Stimulated activated CD4-positive, alpha-beta T cell treated with anti-CD3 and anti-CD28 coated beads, Interleukin-1b, Interleukin-23, amount 100 ng/mL, for 1 hour (primary cell): ENCODE measurements at places on chromosomes 12 and 14.

DNA sequence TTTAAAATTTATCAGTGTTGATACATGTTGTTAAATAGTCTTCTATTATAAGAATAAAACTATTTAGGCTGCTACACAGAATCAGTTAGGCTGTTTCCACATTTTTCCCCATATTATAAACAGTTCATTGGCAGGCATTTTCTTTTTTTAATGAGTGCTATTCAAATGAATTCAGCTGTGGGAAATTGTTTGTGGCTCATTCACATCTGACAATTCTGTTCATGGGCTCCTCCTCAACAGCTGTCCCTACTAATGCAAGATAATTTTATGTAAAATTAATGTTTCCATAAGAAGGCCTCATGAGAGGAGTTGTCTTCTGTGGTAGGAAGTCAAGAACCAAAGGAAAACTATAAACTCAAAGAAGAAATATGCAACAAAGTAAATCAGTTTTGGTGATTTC is 218.0 kb downstream of the PPFIA2 start:
- DNase-seq, result no peak

- no peak for DNase-seq
These were observed 7.5 kb downstream of the RESF1 start for GRCh38 chr12:31966558-31967205.

DNA sequence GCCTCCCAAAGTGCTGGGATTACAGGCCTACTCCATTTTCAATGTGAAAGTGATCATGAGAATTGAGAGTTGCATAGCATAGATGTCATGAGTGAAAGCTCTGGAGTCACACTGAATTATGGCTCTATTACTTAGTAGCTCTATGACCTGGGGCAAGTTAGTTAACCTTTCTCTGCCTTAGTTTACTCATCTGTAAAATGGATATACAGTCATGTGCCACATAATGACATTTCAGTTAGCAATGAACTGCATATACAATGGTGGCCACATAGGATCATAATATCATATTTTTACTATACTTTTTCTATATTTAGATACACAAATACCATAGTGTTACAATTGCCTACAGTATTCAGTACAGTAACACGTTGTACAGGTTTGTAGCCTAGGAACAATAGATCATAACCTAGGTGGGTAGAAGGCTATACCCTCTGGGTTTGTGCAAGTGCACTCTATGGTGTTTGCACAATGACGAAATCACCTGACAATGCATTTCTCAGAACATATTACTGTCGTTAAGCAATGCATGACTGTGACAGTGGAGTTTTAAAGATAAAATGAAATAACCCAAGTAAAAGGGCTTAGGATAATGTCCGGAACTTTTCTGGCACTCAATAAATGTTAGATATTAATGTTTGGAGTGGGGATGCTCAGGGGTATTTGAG is 53.1 kb downstream of the ZFYVE26 start:
- no peak for DNase-seq

DNA sequence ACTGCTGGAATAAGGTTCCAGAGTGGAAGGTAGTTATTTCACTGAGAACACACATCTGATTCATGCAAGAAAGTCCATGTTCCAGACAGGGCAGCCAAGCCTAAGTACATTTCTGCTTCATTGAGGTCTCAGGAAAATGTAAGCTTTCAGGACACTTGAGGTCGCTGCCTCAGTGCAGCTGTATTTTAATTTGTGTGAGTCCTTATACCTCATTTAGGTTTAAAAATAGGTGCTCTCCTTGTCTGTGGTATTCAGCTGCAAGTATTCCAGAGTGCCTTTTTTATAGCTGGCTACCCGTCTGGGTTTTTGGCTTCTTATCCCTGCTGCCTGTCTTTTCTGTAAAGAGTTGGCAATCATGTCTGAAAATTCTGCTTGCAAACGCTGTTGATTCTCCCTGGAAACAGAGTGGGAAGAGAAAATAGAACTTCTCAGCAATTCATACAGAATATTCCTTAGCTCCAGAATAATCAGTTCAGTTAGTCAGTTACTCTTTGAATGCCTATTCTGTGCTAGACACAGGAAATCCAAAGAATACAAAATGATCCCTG is 45.3 kb upstream of the PLBD1 start:
- DNase-seq, result no peak

DNA sequence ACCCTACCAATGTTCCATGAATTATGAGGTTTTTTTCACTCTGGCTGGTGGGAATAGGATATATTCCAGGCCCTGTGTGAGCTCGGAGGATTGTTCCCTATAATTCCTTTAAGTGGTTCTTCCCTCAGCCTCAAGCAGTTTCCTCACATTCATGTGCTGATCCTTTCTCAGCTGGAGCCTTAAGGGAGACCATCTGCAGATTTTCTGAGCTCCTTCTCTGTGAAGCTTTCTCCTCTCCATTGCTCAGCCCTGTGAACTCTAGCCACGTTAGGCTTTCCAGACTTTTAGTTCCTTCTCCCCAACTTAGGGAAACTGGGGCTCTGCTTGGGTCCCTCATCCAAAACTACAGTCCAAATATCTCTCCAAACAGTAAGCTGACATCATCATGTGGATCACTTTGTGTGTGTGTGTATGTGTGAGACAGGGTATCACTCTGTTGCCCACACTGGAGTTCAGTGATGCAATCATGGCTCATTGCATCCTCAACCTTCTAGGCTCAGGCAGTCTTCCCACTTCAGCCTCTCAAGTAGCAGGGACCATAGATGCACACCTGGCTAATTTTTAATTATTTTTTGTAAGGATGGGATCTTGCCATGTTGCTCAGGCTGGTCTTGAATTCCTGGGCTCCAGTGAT is 219.5 kb upstream of the OTX2 start:
- DNase-seq, result no peak

- DNase-seq, result no peak
These were observed 16.6 kb upstream of the JDP2 start for GRCh38 chr14:75411214-75411540.

GRCh38 chr14:75461303-75461702 is 33.5 kb downstream of the JDP2 start:
- no peak for DNase-seq

DNA sequence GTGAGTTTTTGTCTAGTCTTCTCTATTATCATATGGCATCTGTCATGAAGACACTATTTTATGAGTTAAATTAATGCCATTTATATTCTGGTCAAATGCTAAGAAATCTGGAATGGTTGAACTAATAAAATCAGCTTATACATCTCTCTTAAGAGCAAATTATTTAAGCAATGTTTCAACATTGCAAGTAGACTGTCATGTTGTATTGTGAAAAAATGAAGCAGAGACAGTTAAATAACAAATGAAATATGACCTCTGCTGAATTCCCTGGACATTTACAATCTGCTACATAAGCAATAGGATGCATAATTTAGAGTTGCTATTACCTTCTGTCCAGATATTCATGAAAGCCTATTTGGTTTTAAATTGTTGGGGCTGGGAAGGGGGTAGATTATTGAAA is 30.6 kb downstream of the NAV3 start:
- no peak for DNase-seq

DNA sequence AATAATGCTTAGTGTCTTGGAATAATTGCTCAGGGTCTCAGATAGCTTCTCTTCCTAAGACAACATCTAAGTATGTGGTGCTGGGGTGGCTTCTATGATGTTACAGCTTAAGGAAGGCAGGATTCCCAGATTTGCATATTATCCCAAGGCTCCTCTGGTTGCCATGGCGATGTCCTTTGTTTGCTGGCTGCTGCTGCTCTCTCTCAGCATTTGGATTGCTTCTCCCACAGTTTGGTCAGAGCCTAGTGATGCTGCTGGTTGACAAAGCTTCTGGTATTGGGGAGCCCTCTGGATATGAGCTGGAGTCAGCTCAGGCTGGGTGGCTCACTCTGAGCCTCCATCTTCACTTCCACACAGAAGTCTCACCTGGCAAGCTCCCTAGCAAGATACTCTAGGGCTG is 56.4 kb upstream of the FBXO33 start:
- no peak for DNase-seq

- no peak for DNase-seq
These were observed 121.7 kb downstream of the CHST11 start for GRCh38 chr12:104578453-104578852.

DNA sequence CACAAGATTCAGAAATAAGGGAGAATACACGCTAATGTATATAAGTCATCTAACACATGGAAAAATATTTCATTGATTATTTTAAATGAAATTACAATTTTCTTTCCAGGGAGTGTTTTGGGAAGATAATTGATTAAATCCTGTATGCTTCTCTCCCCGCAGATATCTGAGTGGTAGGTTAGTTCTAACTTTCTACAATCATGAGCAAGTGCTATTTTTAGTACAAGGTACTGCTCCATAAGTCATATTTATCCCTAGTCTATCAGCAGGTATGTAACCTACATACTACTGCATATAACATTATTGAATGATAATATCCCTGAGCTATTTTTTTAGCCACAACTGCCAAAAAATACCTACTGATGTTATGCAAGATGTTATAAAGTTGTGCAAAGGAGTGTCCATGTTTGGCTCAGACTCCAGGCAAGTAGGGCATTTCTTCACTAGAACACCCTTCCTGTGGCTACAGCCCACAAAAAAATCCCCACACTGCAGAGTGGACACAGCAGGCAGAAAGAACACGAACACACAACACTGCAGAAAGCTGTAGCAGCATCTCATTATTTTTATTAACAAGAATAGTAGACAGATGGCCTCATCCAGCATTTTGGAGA is 87.0 kb downstream of the SEC23A start:
- no peak for DNase-seq

GRCh38 chr12:7130701-7131501 is 730 bp downstream of the CLSTN3 start:
- no peak for DNase-seq

DNA sequence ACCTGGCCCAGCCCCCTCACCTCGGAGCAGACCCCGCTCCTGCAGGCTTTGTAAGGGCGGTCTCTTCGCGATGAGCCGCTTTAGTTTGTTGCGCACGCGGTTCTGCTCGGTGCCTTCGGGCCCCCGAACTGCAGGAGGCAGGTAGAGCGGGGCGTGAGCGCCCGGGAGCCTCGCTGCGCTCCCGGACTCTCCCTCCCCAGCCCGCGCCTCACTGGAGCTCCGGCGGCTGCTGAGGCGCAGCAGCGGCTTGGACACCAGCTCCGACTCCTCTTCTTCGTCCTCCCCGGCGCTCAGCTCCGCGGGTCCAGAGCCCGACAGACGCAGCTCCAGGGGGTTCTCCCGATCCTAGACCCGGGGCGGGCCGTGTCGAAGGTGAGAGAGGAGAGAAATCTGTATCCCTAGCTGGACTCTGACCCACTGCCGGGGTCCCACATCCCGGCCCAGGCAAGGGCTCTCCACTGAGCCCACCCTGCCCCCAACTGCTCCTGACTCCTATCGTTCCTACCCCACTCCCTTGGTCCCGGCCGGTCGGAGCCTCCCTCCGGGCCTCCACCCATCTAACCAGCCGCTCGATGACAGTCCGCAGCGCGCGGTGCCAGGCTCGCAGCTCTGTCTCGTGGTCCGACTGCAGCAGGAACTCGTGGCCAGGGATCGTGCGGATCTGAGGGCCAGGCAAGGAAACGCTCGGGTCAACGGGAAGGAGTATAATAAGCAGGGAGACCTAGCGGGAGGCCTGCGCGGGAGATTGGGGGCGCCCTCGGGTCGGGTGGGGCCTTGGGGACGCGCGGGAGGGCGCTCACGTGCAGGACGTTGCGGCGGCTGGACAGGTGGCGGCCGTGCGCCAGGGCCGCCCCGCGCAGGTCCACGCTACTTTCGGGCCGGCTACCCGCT is 4.2 kb downstream of the ARHGAP9 start:
- no peak for DNase-seq

GRCh38 chr12:45966486-45966885 is 23.9 kb downstream of the SCAF11 start:
- DNase-seq, result no peak

DNA sequence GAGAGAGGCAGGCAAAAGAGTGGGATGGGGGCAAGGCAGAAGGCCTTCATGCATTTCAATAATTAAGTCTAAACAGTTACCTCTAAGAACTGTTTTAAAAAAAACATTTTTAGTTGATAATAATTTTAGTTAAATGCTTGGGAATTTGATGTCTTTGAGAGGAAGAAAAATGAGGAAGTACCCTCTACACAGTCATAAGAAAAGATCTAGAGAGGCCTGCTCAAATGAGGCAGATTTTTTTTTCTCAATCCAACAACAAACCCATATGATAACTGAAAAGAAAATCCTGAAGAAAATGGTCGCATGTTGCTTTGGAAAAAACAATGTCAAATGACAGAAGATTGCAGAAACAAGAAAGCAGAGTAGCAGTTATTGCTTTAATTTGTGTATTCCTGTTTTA is 25.6 kb downstream of the SINHCAF start:
- no peak for DNase-seq

- DNase-seq, result no peak
These were observed 48.9 kb downstream of the STON2 start for GRCh38 chr14:81351205-81351604.

GRCh38 chr14:71629250-71629649 is 303.0 kb upstream of the RGS6 start:
- DNase-seq, result no peak

DNA sequence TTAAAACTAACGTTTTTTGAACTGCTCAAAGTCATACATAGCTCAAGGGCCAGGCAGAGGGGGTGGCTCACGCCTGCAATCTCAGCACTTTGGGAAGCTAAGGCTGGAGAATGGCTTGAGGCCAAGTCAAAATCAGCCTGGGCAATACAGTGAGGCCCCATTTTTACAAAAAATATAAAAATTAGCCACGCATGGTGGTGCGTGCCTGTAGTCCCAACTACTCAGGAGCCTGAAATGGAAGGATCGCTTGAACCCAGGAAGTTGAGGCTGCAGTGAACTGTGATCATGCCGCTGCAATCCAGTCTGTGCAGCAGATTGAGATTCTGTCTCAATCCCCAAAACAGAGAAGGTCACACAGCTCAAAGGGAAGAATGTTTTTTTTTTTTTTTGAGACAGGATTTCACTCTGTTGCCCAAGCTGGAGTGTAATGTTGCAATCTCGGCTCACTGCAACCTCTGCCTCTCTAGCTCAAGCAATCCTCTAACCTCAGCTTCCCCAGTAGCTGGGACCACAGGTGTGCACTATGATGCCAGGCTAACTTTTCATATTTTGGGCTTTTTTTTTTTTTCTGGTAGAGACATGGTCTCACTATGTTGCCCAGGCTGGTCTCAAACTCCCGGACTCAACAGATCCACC is 2.9 kb downstream of the RBM23 start:
- no peak for DNase-seq

GRCh38 chr14:30708157-30708556 is 86.0 kb downstream of the SCFD1 start:
- DNase-seq, result no peak

- no peak for DNase-seq
These were observed 14.0 kb downstream of the CCND2 start for GRCh38 chr12:4287325-4288211.

GRCh38 chr12:46177025-46177424 is 91.8 kb downstream of the SLC38A1 start:
- DNase-seq, result no peak

GRCh38 chr12:49330032-49330619 is 6.9 kb downstream of the C1QL4 start:
- no peak for DNase-seq

GRCh38 chr12:103802586-103802886 is 38.5 kb downstream of the NT5DC3 start:
- DNase-seq, result no peak

DNA sequence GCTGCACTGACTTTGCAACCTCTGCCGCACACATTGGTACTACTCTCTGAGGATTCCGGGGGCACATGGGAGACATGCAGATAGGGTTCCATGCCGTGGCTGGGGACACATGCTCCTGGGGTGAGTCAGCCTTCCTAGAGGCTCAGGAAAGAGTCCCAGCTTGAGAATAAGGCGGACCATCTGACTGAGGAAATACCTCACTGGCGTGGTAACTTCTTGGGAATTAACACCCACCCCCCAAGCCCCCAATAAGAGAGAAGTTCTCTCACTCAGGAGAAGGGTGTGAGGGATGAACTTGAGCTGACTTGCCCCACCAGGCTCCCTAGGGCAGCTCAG is 23.2 kb downstream of the PLXNC1 start:
- DNase-seq, result no peak

GRCh38 chr14:28704153-28704552 is 62.4 kb upstream of the FOXG1 start:
- no peak for DNase-seq
